ENCODE measurements at places on chromosomes 16 and 17.
A peak's percentile ranks its signal among the peaks of the same experiment; 100 is the strongest.

DNA sequence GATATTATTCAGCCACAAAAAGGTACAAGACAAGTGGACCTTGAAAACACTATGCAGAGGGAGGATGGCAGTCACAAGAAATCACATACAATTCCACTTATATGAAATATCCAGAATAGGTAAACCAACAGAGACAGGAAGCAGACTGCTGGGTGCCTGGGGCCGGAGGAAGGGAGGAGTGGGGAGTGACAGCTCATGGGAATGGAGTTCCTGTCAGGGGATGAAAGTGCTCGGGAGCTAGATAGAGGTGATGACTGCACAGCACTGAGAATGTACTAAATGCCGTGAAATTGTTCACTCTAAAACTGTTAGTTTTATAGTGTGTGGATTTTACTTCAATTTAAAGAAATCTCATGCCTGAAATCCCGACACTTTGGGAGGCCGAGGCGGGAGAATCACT lies 74.2 kb upstream of the MED9 start:
- no peak for DNase-seq

- DNase-seq: no peak
Measured at GRCh38 chr17:41567317-41567716, 4.5 kb downstream of the KRT9 start.

GRCh38 chr16:75247249-75247648 lies 4.2 kb downstream of the BCAR1 start:
- no peak for DNase-seq

DNA sequence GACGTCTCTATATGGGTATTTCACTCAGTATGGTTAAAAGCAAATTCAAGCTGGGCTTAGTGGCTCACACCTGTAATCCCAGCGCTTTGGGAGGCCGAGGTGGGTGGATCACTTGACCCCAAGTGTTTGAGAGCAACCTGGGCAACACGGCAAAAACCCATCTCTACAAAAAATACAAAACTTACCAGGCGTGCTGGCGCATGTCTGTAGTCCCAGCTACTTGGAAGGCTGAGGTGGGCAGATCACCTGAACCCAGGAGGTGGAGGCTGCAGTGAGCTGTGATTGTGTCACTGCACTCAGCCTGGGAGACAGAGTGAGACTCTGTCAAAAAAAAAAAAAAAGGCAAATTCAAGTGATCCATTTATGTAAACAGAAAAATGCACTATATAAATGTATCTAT lies 1.3 kb upstream of the TNFRSF17 start:
- no peak for DNase-seq

DNA sequence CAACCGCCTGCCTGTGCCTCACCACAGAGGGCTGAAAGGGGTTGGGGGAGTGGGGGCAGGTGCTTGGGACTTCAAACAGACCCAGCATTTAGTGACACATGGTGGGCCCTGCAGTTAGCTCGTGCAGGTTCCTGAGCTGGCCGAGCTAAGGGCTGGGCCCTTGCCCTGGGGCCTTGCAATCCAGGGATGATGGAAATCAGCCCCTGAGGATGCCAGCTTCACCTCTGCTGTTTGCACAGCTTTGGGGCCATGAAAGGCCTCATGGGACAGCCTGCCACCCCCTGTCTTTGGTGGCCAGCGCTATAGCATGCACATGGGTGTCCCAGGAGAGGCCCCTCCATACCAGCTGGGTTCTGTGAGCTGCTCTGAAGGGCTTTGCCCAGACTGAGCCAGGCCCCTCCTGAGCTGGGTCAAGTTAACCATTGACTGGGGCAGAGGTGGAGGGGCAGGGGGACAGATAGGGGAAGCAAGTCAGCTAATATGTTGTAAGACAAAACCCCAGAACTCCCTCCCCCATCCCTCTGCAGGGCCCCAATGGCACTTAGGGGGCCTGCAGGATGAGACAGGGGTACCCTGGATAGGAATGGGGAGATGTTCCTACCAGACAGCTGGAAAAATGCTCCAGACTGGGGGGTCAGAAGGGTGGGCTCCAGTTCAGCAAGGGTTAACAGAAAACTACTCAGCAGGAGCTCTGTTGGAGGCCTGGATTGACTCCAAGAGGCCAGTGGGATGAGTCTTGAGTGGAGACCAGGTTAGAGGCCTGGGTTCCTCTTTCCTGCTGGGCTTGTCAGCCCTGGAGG lies 692 bp downstream of the PRR15L start:
- no peak for DNase-seq

DNA sequence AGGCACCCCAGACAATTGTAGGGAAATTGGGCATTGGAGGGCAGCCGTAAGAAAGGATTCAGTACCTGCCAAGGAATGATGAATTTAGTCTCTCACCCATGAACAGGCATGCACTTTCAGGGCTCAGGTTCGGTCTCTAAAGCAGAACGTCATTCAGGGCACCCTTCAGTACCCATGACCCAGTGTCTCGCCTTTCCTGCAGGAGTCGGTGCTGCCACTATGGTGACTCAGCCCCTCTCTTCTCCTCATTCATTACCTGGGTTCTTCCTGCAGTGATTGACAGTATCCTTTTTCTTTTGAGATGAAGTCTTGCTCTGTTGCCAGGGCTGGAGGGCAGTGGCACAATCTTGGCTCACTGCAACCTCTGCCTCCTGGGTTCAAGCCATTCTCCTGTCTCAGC lies 8.4 kb downstream of the SOST start:
- no peak for DNase-seq

DNA sequence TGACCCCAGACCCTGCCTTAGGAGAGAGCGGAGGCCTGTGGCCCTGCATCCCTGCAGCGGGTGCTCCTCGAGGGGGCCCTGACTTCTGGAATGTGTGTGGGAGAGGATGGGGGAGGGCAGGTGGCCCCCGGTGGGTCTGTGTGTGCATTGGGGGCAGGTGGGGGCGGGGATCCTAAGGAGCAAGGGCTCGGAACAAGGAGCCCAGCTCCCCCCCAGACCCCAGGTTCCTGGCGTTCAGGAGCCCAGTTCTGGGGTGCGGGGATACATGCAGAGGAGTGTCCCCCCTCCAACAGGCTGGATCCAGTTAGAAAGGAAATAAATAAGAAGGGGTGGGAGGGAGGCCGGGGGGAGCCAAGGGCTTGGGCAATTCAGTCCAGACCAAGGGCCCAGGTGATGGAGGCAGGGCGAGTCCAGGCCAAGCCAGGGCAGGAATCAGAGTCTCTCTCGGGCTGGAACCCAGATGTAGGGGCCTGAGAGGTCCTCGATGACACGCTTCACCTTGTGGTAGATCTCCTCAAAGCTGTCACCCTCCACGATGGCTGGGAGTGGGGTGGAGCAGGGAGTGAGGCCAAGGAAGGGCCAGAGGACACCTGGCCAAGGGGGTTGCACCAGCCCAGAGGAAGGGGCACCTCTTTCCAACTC lies 11.2 kb upstream of the ASGR1 start:
- DNase-seq: no peak

- DNase-seq: no peak
Measured at GRCh38 chr17:27233776-27234175, 60.1 kb upstream of the WSB1 start.

GRCh38 chr16:82344157-82344556 lies 174.1 kb upstream of the MPHOSPH6 start:
- no peak for DNase-seq

- peak; percentile 42 for DNase-seq
Measured at GRCh38 chr17:71760062-71760720, 360.6 kb upstream of the SOX9 start.

DNA sequence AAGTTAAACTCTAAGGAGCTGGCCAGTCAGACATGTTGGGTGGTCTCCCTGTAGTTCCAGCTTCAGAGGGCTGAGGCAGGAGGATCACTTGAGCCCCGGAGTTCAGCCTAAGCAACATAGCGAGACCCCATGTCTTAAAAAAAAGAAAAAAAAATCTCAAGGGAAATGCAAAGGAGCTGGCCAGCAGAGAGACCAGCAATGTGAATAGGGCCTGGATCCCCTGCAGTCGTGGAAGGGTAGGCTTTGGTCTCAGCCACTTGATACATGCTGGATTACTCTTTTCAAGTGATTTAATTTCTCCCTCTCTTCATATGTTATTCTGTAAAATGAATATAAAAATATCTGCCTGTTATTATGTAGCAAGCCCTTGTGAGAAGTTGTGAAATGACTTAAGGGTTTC lies 207.7 kb downstream of the SPECC1 start:
- DNase-seq: no peak

DNA sequence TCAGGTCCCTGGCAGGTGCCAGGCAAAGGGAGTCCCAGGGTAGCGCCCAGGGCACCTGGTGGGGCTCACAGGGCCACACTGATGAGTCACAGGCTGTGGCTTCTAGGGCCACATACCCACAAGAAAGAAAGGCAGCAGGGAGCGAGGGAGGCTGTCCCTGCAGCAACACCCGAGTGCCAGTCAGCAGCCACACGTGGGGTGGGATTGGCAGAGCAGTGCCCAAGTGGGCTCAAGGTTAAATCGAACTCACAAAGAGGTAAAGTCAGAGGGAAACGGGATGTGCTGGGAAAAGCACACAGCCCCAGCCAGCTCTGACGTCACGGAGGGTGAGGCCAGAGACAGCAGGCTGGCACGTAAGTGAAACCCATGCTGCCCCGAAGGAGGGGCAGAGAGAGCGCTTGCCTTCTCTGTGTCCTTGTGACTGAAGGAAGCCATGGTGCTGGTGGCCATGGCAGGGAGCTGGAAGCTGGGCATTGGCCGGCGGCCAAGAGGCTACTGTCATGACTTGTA lies 33.8 kb downstream of the FA2H start:
- no peak for DNase-seq

DNA sequence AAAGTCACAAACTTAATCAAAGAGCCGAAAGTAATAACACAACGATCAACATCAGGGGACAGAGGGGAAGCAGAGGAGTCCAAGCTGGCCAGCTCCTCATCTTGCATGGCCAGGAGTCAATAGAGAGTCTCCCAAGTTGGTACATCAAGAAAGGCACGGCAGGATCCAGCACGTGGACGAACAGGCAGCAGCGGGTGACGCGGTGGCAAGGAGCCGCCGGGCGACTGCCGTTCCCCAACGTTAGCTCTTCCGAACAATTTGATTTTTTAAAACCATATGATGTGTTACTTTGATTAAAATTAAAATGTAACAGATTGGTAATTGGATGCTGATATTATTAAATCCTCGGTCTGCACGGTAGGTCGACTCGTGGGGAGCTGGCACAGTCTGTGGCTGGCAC lies 81.8 kb upstream of the DOC2B start:
- no peak for DNase-seq

DNA sequence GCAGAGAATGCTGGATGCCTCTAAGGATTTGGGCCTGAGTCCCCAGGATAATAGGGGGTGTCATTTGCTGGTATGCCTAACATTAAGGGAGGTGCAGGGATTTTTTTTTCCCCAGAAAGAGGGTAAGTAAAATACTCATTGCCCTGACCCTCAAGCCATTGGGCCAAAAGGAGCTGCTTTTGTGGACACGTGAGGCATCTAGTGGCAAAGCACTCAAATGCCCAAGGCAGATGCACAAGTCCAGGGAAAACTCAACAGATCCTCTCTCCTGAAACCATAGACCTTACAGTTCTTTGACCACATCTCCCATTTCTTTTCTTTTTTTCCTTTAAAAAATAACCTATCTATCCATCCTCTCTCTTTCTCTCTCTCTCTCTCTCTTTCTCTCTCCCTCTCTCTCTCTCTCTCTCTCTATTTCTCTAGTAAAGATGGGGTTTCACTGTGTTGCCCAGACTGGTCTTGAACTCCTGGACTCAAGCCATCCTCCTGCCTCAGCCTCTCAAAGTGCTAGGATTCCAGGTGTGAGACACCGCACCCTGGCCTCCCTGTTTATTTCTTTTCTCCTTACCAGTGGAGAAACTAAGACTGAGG lies 11.8 kb downstream of the IRX5 start:
- no peak for DNase-seq

GRCh38 chr16:12268606-12269005 lies 292.1 kb downstream of the SNX29 start:
- DNase-seq: no peak

DNA sequence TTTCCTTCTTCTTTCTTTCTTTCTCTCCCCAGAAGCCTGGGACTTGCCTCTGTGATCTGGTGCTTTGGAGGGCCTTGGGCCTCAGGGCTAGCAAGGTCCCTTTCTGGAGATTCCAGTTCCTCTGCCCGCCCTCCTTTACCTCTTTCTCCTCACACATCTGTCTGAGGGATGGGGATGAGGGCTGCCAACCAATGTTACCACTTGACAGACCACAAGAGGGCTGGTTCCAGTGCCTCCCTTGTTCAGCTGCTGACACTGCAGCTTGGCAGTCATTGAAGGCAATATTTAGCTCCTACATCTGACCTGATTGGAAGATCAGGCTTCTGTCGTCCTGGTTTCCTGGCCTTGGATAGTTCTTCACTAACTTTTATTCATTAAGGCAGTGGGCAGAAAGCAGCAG lies 3.6 kb upstream of the ZNF652 start:
- no peak for DNase-seq

- DNase-seq: no peak
Measured at GRCh38 chr17:65457183-65457582, 104.3 kb downstream of the AXIN2 start.

DNA sequence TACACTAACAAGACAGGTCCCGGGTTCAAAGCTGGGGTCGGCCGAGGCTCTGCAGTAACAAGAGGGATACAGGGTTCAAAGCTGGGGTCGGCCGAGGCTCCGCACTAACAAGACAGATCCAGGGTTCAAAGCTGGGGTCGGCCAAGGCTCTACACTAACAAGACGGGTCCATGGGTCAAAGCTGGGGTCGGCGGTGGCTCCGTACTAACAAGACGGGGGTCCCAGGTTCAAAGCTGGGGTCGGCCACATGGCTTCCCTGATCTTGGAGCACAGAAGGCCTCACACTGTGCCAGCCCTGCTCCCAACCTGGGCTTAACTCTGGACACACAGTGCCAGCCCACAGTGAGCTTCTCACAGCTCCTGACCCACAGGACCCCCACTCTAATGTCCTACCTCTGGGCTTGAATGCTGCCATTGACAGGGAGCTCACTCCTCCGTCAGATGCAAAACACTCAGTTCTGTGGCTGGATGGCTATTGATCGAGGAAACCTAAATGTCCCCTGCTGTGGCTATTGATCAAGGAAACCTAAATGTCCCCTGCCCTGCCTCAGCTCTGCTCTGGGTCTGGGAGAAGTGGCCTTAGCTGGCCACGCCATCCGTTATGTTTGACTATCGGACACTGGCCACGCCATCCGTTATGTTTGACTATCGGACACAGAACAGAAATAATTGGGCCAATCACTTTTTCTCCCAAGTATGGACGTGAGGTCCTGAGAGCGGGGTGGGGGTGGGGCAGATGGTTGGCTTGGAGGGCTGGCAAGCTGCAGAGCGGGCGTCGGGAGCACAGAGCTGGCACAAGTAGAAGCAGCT lies 54.6 kb upstream of the DOC2B start:
- no peak for DNase-seq

- DNase-seq: no peak
Measured at GRCh38 chr17:31321966-31322365, 544 bp upstream of the EVI2A start.

DNA sequence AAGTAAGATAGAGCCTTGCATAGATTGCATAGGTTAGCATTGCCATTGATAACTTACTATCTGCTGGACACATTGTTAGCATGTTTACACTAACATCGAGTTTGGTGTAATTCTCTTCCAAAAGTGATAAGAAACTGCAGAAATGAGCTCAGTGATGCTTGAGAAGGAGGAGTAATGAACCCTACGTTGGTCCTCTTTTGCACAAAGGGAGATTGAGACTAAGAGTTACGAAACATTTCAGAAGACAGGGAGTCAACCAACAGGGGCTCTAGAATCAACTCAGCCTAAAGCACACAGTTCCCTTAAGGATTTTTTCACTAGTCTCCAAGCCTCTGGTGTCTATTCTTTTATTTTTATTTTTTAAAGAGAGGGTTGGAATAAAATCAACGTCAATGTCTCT lies 6.8 kb downstream of the CCL7 start:
- DNase-seq: no peak

- DNase-seq: no peak
Measured at GRCh38 chr16:5850632-5851392, 753.2 kb upstream of the EEF2KMT start.

- no peak for DNase-seq
Measured at GRCh38 chr16:30416624-30417528, 9.5 kb downstream of the ZNF771 start.

Data from fibroblast of skin of left quadriceps (primary cell).